Left ventricle myocardium superior (tissue), 1 donor: ENCODE measurements at places on chromosomes 16 and 17. TPM values are rescaled to one million over a fixed set of nuclear protein-coding genes. Genes with fewer than 3 reads are reported as not detected.

Gene RBL2
- 37.1 TPM for total RNA-seq

GRCh38 chr16:73166947-73167550 lies 119.1 kb upstream of the ZFHX3 start:
- no peak for DNase-seq

DNA sequence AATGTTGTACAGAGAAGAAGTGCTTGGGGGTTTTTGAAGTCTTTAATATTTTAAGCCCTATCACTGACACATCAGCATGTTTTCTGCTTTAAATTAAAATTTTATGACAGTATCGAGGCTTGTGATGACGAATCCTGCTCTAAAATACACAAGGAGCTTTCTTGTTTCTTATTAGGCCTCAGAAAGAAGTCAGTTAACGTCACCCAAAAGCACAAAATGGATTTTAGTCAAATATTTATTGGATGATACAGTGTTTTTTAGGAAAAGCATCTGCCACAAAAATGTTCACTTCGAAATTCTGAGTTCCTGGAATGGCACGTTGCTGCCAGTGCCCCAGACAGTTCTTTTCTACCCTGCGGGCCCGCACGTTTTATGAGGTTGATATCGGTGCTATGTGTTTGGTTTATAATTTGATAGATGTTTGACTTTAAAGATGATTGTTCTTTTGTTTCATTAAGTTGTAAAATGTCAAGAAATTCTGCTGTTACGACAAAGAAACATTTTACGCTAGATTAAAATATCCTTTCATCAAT lies 57.8 kb downstream of the HLF start:
- no peak for DNase-seq

Gene CCL8
- total RNA-seq: 0.40 TPM

DNA sequence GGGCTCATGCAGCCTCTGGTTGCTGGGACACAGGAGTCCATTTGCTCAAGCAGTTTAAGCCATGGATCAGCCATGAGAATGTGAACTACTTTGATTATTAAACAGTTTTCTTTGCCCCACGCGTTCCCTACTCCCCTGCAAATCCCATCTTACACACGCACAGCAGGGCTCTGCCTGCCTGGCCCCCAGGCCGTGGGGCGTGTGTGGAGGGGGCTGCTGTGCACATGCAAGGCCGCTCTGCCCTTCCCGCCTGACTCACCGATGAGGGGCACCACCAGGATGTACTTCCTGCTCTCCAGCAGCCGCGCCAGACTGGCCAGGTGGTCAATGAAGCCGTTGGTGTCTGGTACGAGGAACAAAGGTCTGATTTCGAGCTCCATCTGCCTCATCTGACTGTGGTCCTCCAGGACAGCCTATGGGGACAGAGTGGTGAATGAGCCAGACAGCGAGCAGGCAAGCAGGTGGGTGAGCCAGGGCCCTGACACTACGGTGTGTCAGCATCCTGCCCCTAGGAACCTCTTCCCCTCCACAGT lies 13.7 kb downstream of the HIC1 start:
- peak; percentile 26 for DNase-seq

GRCh38 chr16:9000664-9001063 lies 37.0 kb upstream of the USP7 start:
- DNase-seq: no peak

GRCh38 chr17:17713839-17714238 lies 32.6 kb downstream of the RAI1 start:
- peak; percentile 79 for DNase-seq

DNA sequence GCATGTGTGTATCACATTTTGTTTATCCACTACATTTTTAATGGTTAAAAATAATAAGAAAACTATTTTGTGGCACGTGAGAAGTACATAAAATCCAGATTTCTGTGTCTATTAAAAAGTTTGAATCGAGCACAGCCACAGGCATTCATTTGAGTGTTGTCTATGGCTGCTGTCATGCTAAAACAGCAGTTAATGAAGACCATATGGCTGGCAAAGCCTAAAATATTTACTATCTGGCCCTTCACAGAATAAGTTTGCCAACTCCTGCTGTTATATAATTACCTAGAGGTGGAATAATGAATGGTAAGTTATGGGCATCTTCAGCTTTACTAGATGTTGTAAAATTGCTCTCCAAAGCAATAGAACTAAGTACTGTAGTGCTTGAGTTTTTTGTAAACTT lies 30.5 kb downstream of the TMEM98 start:
- no peak for DNase-seq

DNA sequence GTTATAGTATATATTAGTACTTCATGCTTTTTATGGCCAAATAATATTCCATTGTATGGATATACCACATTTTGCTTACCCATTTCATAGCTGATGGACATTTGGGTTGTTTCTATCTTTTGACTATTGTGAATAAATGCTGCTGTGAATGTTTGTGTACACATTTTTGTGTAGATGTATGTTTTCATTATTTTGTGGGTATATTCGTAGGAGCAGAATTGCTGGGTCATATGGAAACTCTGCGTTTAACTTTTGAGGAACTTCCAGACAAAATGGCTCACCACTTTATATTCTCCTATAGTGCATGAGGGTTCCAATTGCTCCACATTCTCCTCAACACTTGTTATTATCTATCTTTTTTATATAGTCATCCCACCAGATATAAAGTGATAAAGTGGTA lies 88.6 kb downstream of the CCT6B start:
- no peak for DNase-seq

GRCh38 chr16:78505544-78506366 lies 406.3 kb downstream of the WWOX start:
- DNase-seq: peak; percentile 74

Gene CNGB1
- total RNA-seq: not detected

GRCh38 chr16:66382171-66382965 lies 15.9 kb downstream of the CDH5 start:
- DNase-seq: no peak

Gene PERCC1
- total RNA-seq: 0.27 TPM

- DNase-seq: no peak
Observed at GRCh38 chr16:30882429-30883310, 11.2 kb downstream of the BCL7C start.

DNA sequence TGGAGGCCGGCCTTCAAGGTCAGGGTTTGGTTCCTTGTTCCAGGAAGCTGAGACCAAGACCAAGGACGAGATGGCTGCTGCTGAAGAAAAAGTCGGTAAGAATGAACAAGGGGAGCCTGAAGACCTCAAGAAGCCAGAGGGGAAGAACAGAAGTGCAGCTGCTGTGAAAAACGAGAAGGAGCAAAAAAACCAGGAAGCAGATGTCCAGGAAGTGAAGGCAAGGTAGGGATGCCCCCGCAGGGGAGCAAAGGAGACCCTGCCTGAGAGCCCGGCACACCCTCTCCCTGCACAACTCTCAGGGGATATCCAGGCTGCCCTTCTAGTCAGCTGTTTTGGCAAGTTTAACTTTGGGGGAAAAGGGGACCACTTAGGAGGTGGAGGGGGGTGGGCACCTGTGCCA lies 29.0 kb downstream of the RNF213 start:
- peak; percentile 12 for DNase-seq

GRCh38 chr17:51630101-51630671 lies 369.8 kb downstream of the UTP18 start:
- DNase-seq: no peak

DNA sequence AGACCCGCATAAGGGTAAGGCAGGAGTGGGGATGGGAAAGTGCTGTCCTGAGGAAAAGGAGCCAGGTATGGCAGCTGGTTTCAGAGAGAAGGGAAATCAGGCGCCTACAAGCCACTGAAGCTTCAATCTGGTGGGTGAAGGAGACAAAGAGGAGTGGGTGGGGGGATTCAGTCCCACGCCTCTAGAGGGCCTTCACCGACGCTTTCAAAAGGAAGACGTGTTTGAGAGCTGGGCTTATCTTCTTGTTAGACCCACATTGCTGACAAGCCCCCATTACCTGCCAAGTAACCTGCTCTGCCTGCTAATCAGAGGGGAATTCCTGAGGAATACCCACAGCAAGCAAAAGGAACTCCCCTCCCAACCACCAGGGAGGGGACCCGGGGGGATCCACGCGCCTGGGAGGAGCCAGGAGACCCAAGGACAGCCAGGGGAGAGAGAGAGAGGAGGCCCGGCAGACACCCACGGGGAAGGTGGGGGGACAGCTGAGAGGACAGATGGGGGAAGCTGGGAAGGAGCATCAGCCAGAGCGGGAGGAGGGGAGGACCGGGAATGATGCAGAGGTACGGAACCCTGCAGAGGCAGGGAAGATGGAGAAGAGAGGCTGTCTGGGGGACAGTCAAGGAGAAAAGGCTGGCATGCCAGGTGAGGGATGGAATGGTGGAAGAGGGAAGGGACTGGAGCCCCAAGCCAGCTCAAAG lies 1.0 kb downstream of the MTMR4 start:
- DNase-seq: no peak

- peak; percentile 24 for DNase-seq
Observed at GRCh38 chr16:85385463-85386331, 227.4 kb upstream of the GSE1 start.

DNA sequence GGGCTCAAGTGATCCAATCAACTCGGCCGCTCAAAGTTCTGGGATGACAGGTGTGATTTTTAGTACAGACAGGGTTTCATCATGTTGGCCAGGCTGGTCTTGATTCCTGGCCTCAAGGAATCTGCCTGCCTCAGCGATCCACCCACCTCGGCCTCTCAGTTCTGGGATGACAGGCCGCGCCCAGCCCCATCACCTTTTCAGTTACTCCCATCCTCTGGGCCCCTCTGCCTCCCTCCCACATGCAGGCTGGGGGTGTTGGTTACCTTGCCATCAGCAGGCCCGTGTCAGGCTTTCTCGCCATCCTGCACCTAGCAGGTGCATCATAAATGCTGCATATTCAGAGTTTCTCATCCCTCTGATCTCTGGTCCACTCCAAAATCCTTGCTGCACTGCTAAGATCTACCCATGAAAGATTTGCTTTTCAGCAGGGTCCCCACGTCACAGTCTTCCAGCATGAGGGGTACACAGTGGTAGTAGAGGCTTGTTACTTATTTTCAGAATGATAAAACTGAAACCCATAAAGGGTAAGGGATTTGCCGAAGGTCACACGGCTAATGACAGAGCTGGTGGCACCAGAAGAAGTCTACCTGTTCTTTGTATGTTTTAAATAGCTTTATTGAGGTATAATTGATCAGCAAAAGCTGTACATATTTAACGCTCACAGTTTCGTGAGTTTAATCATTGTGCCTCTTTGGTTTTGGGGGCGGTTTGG lies 16.6 kb downstream of the PMM2 start:
- no peak for DNase-seq

DNA sequence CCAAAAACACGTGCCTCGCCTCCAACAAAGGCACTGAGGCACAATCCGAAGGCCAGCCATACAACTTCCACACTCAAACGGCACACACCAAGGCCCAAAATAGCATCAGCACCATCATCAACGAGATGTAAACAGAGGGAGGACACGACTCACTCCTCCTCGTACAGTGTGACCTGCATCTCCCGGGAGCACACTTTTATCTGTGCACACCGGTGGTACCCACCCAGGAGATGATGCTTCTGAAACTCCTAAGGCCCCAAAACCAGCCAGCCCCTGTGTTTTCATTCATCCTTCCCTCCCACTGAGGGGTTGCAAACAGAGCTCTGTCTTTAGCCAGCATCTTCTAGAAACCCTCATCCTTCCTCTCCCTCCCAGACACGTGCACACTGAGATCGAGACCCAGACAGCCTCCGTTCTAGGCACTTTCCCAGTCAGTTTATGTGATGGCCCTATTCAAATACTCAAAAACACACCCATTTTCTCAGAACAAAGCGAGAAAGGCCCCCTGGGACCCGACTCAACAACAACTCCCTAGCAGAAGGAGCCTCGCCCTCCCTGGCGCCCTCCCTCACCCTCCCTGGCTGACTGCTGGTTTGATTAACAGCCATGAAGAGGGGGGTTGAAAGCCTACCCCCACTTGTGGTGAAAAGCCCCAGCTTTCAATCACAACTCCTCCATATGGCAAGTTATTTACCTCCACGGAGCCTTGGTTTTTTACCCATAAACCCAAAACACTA lies 76.3 kb downstream of the GAS7 start:
- peak; percentile 66 for DNase-seq

- no peak for DNase-seq
Observed at GRCh38 chr16:8893976-8894690, 12.0 kb downstream of the LITAFD start.

DNA sequence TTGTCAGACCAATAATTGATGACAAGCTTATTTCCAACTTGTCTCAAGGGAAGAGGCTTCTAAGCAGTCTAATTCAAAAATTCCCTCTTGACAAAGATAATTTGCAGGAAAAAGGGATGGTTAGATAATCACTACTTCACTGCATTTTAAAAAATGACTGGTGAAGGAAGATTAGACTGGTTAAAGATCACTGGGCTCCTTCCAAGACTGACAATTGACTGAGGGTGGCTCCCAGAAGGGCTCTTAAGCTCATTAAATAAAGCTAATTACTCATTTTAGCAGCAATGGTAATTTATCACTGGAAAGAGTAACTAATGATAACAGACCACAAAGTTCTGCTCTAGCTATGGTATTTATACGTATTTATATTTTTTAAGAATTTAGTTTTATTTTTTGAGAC lies 4.4 kb upstream of the HEATR3 start:
- DNase-seq: no peak

DNA sequence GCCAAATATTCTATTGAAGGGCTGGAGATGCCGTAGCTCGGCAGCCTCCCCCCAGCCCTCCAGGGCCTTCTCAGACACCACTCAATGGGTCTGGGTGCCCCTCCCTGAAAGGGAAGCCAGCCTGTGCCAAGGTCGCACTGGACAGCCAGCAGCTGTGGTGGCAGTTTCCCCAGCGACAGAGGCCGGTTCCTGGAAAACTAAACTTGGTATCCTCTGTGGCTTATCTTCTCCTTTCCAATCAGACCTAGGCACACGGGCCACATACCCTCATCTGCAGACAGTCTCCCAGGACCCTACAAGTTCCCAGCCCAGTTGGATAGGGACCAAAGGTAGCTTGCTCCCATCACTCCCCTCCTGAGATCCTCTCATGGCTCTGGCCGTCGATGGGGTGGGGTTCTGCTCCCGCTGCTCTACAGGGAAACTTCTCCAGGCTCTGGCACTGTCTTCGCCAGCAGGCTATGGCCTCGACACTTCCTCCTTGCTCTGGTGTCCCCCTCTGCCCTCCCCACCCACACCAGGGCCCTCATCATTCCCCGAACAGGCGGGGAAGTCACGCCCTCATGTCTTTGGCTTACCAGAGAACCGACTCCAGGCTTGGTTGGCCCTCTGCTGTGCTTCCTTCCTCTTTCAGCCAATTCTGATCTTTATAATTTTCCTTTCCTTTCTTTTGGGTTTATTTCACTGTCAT lies 18.3 kb upstream of the IL21R start:
- peak; percentile 63 for DNase-seq

DNA sequence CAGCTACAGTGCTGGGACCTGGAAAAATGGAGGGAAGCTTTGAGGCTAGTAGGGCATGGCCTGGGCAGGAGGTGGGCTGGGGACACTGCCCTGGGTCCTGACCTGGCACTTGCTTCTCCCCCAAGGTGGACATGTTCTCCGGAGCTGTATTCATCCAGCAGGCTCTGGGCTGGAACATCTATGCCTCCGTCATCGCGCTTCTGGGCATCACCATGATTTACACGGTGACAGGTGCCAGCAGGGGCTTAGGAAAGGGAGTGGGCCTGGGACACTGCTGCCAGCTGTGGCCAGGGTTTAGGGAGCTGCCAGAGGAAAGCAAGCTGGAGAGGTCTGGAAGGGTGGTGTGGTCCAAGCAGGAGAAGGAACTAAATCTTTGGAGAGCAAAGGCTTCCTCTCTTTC lies 3.1 kb downstream of the SLC5A2 start:
- no peak for DNase-seq
